ENCODE measurements at places on chromosomes 13 and 19.

DNA sequence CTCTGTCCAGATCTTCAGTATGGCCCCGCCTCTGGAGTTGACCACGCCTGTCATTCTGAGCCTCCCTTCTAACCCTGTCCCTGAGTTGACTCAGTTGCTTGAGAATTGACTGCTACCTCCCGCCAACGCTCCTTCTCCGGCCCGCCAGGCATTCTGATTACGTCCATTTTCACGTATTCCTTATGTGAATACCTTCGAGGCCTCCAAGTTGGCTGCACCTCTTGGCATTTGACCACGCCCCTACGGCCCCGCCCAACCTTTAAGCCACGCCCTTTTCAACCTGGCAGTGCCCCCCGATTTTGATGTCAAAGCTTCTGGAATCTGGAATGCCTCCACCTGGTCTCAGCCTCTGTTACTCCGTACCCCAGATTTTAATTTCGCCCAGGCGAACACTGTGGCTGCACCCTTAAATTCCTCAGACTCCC lies 1.7 kb upstream of the EML2 start:
- no peak for DNase-seq

DNA sequence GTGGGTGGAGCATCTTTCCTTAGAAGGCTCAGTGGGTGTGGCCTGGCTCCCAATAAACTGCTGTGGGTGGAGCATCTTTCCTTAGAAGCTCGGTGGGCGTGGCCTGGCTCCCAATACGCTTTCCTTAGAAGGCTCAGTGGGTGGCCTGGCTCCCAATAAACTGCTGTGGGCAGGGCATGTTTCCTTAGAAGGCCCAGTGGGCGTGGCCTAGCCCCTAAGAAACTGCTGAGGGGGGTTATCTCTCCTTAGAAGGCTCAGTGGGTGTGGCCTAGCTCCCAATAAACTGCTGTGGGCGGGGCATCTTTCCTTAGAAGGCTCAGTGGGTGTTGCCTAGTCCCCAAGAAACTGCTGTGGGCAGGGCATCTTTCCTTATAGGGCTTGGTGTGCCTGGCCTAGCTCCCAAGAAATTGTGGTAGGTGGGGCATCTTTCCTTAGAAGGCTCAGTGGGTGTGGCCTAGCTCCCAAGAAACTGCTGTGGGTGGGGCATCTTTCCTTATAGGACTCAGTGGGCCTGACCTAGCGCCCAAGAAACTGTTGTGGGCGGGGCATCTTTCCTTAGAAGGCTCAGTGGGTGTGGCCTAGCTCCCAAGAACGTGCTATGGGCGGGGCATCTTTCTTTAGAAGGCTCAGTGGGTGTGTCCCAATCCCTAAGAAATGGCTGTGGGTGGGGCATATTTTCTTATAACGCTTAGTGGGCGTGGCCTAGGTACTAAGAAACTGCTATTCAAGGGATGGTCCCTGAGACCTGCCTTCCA lies 10.3 kb downstream of the HSH2D start:
- peak; percentile 40 for DNase-seq

DNA sequence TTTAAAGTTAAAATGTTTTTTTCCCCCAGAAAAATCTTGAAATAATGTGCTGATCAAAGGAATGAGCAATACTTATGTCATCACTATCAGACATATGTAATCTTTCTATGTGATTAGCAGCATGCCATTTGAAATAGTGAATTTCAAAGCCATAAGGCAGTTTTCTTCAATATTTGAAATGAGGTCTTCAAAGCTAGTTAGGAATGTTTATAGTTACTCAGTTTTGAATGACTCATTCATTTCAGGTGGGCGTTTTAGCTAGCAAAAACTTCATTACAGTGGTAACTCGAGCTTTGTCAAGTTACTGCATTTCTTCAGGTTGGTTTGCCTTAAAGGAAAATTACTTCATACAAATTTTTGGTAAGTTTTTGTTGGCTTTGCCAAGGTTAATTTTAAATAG lies 102.1 kb downstream of the ATP8A2 start:
- DNase-seq: no peak

GRCh38 chr19:42386974-42387707 lies 3.0 kb downstream of the CNFN start:
- peak; percentile 92 for DNase-seq

GRCh38 chr13:73991884-73992283 lies 142.3 kb downstream of the KLF12 start:
- DNase-seq: no peak
